Activated T-helper 1 cell treated with Interleukin-2 at 50 U/mL for 16 hours (primary cell): ENCODE measurements at places on chromosomes 12 and 14.

GRCh38 chr14:101900253-101900652 lies 64.1 kb upstream of the DYNC1H1 start:
- no peak for DNase-seq

DNA sequence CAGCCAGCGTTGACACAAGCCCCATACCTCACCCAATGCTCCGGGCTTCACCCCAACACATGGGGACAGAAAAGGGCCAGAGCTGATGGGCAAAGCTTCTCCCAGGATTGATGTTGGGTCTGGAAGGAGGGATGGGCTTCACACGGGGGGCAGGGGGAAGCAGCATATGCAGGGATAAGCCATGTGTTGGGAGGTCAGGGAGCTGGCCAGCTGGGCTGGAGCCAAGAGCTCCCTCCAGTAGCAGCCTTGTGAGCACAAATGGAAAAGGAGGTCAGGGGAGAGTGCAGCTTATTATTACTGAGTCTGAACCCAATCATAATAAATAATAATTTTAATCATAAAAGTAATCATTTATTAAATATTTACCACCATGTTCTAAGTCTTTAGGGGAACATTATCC lies 9.3 kb downstream of the PLEKHD1 start:
- no peak for DNase-seq

DNA sequence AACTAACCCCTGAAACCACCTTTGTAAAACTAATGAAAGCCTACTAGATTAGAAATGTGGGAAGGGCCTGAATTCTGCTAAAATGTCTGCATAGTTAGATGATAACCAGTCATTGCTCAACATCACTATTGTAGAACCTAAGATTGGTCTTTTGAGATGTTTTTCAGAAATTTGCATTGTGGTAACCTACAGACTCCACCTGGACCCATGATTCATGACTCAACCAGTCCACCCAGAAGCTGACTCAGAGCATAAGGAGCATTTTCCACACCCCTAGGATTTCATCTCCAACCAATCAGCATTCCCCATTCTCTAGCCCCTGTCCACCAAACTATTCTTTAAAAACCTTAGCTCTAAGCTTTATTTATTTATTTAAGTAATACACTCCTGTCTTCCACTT lies 30.4 kb upstream of the CHGA start:
- no peak for DNase-seq

- no peak for DNase-seq
Measured at GRCh38 chr14:66884149-66884548, 305.1 kb upstream of the GARIN2 start.

- no peak for DNase-seq
Measured at GRCh38 chr12:51473947-51474346, 49.3 kb downstream of the SLC4A8 start.

- no peak for DNase-seq
Measured at GRCh38 chr12:108514468-108514972, 557 bp upstream of the FICD start.

DNA sequence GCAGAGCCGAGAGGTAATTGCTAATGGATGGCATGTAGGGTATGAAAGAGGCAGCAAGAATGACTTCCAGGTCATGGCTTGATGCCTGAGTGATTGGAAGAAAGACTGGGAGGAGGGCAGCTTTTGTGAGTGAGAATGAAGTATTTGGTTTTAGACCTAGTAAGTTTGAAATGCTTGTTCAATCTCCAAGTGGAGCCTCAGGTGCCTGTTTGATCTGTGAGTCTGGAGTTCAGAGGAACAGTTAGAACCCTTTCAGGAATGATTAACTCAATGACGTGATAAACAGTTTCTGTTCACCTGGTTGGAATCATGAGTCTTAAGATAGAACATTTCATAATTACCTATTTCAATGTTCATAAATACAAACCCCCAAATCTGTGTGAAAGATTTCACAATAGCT lies 10.4 kb downstream of the KCNJ8 start:
- no peak for DNase-seq

- no peak for DNase-seq
Measured at GRCh38 chr14:86243158-86243557, 713.2 kb downstream of the FLRT2 start.

GRCh38 chr12:105221583-105222283 lies 14.2 kb downstream of the APPL2 start:
- DNase-seq = no peak

DNA sequence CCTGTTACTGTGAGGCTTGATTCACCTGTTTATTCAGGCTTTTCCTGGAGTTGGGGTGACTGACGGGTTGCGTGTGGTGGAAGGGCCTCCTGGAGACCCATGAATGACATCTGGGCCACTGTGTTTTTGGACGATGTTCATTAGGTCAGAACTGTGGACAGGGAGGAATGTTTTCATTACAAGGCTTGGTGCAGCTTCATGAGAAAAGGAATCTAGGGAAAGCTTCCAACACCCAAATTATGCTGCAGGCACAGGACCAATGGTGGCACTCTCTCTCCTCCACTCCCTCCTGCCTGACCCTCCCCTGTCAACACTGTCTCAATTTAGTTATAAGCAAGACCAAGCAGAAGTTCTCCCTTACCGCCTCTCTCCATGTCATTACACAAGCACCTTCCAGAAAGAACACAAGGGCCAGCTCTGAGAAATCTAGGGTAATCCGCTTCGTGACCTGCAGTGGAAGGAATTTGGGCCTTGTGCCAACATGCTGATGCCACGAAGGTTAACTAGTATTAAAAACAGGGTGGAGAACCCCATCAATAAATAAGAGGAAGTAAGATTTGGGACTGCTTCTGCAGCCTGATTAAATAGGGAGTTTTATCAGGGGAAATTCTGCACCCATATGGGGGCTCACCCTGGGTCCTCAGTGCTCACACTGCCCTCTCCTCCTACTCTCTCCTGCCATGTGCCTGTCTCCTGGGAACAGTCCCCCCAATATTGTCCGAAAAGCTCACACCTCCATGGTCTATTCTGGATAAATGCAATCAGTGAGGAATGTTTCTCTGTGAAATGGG lies 200.3 kb downstream of the KTN1 start:
- no peak for DNase-seq

GRCh38 chr12:27549801-27550652 lies 26.0 kb downstream of the PPFIBP1 start:
- no peak for DNase-seq

GRCh38 chr12:57243521-57244311 lies 7.3 kb downstream of the STAC3 start:
- peak; percentile 59 for DNase-seq

- no peak for DNase-seq
Measured at GRCh38 chr12:23722655-23723054, 226.8 kb downstream of the SOX5 start.

- no peak for DNase-seq
Measured at GRCh38 chr12:62320054-62320453, 59.9 kb downstream of the USP15 start.

GRCh38 chr12:27060740-27061139 lies 21.6 kb downstream of the C12orf71 start:
- DNase-seq = no peak

- no peak for DNase-seq
Measured at GRCh38 chr12:129540249-129540648, 363.6 kb downstream of the TMEM132D start.

DNA sequence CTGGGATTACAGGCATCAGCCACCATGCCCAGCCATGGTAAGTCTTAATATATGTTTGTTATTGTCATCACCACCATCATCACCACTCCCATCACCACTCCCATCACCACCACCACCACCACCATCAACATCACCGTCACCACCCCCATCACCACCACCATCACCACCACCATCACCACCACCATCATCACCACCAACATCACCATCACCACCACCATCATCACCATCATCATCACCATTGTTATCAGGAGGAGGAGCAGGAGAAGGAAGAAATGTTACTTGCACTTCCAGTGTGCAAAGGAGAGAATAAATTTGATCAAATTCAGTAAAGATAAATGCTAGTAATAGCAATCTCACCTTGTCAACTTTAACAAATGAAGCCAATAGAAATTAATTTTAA lies 71.2 kb upstream of the CHST11 start:
- no peak for DNase-seq

- DNase-seq = no peak
Measured at GRCh38 chr12:57610554-57611107, 604 bp upstream of the ARHGEF25 start.

GRCh38 chr14:43360239-43360638 lies 1146.8 kb downstream of the FSCB start:
- no peak for DNase-seq

- no peak for DNase-seq
Measured at GRCh38 chr14:94044476-94045091, 18.4 kb downstream of the OTUB2 start.

DNA sequence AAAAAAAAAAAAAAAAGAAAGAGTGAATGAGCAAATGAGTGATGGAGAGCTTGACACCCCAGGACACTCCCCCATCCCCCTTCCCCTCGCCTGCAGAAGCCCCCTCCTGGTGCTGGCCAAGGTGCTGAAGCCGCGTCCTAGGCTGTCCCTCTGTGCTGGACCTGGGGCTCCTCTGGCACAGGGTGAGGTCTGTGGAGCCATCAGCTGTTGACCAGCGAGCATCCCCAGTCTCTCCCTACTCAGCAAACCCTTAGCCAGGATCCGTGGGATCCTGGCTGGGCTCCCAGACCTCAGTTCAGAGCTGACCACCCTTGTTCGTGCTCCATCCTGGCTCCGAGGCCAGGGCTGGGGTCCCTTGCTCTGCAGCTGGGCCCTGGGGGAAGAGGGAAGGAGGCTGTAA lies 5.4 kb upstream of the KIF26A start:
- no peak for DNase-seq

GRCh38 chr12:96907671-96908422 lies 790 bp downstream of the NEDD1 start:
- DNase-seq = no peak

DNA sequence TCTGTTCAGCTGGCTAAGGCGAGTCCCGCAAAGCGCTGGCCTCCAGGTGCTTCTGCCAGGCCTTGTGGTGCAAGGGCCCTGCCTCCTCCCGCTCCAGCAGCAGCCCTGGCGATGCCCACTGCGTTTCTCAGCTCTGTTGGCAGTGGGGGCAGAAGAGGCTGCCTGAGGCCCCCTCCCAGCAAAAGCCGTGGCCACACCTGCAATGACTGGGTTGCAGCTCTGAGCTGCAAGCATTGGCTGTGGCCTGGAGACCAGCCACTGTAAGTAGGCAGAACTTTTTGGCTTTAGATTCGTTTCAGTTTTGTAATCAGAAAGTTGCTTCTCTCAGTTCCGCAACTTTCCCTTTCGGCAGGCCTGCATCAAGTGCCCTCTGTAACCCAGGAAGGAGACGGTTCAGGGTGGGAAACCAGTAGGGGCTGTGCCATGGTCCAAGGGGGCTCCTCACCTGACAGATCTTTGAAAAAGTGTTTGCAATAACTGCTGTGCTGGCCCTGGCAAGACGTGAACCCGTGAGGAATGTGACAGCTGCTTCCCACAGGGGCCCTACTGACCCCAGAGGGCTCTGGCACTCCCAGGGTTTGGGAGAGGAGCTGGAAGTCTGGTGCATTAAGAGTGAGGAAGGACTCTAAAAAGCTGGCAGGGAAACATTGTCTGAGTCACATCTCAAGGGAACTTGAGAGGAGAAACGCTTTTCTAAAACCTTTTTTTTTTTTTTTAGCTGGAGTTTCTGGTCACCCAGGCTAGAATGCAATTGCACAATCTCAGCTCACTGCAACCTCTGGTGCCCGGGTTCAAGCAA lies 54.5 kb upstream of the MAX start:
- no peak for DNase-seq

DNA sequence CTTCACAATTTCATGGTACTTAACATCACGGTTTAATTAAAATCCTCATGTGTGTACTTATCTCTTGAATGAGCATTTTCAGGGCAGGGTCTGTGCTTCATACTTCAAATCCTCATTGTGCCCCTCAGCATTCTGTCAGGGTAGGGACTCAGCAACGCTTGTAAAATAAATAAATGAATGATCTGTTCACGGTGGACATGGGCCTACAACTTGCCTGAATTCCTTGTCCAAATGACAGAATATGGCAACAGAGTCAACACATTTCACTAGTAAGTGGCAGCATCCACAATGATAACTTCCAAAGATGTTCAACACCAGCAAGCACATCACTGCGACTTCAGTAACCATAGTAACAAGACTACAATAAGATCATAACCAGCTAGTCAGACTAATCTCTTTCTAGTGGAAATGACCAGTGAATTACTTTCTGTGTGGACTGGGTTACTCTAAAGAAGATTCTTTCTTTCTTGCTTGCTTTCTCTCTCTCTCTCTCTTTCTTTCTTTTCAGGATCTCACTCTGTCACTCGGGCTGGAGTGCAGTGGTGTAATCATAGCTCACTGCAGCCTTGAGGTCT lies 14.5 kb upstream of the GNPTAB start:
- no peak for DNase-seq

- DNase-seq = no peak
Measured at GRCh38 chr12:30811966-30812365, 57.2 kb upstream of the CAPRIN2 start.
